T-helper 17 cell (primary cell): ENCODE measurements at places on chromosomes 16 and 17.

- DNase-seq: peak; percentile 19
Observed at GRCh38 chr16:84765616-84766580, 53.9 kb upstream of the CRISPLD2 start.

DNA sequence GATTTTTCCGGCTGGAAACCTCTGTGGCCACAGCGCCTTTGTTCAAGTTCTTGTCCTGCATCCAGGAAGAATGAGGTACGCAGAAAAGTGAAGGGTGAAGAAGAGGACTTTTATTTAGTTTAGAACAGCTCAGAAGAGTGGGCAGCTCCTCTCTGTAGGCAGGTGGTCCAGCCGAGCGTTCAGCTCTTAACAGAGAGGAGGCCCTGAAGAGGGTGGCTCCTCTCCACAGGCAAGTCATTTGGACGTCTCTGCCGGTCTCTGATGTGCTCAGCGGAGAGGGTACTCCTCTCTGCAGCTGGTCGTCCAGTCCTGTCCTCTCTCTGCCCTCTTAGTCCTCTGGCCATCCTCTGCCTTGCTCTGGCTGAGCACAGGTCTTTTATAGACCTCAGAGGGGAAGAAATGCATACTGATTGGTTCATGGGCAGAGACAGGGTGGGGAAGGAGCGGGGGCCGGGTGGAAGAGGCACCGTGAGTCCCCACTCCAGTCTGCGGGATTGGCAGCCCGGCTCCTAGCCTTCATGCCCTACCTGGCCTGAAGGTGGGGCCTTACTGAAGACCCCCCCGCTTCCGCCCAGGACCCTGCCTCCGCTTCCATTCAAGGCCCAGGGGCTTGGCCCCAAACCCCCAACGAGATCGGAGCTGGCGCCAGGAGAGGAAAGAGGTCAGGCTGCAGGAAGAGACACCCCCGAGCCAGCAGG, 70.0 kb upstream of the NKD1 start:
- no peak for DNase-seq

DNA sequence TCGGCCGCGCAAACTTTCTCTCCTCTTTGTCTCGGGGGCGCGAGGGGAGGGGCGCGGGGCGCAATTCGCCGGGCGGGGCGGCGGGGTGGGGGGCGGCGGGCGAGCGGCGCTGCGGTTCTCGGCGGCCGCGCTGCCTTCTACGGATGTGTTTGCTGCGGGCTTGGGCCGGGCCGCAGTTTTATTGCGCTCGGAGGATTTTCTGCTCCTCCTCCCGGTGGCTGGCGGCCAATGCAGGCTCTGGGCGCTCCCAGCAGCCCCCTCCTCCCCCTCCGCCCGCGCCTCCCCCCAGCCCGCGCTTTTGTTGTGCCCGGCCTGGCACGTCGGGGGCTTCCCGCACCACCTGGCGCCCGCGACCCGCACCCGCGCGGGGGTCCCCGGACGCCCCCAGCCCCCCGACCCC, at the start of gene TIMP2:
Gene TIMP2, minus strand, starts transcription at position 154 of the 400 bp plus-strand sequence. CDS start 299 bp downstream, outside the sequence.
- DNase-seq: peak; percentile 55

DNA sequence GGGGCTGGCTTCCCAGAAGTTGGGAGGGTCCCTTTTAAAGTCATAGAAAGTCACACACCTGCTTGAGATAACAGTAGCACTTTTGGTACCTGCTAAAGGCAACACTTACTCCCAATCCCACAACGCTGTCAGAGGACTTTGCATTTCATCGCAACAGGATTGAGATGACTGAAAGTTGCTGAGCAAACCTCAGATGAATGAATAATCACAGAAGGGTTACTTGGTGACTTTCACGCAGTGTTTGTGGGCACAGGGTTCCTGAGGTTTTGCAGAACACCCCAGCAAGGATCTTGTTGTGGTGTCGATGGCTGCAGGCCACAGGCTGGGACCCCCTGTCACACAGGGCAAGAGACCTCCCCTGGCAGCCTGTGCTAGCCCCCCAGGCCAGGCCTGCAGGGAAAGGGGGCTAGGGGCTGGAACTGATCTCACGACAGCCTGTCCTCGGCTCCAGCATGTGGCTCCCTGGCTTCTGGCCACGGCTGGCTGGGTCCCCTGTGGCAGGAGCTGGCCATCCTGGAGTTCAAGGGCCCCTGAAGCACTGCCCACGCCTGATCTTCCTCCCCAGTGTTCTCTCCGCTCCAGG, 79.4 kb upstream of the CBX4 start:
- no peak for DNase-seq

- no peak for DNase-seq
Observed at GRCh38 chr16:10852948-10853347, 24.1 kb upstream of the CIITA start.

DNA sequence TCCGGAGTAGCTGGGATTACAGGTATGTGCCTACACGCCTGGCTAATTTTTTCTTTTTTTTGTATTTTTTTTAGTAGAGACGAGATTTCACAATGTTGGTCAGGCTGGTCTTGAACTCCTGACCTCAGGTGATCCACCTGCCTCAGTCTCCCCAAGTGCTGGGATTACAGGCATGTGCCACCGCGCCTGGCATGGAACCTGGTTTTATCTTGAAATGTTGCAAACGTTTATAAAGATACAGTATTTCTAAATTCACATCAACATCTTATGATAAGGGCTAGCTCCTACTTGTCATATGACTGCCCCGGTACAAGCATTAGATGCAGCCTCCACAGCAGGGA, 1.5 kb upstream of the IST1 start:
- no peak for DNase-seq

DNA sequence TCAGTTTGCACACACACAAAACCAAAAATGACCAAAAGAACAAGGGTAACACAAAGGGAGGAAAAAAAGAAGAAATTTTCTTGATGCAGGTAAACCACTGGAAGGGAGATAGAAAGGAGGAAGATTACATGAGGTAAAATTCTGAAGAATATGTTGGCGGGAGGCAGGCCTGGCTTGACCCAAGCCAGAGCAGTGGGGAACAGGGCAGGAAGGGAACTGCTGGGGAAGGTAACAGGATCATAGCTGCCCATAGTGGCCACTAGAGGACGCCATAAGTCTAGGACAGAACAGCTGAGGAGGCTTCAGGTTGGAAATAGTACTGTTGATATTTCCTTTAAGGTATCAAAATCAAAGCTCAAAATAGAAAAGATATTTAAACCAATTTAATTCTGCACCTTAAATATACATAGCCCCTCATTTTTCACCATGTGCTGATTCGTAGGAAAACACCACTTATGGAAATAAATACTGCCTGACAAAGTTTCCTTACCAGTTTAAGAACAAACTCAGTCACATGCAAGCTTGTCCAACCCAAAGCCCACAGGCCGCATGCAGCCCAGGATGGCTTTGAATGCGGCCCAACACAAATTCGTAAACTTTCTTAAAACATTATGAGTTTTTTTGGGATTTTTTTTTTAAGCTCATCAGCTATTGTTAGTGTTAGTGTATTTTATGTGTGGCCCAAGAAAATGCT, 15.5 kb downstream of the VPS35 start:
- peak; percentile 21 for DNase-seq

DNA sequence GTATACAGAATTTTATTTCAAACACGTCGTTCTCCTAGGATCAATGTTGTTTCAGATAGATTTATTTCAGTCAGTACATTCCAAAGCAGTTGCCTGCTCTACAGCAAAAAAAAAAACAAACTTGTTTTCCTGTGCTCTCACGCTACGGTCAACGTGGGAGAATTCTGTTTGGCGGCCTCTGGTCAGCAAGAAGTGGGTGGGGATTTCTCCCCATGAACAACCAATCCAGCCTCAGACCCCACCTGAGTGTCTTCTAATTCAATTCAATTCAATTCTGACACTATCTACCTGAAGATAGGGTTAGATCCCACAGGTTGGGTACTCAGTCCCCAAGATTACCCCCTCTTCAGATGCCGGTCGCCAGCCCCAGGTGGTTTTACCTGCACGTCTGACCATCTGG, 22.1 kb downstream of the C17orf58 start:
- no peak for DNase-seq

DNA sequence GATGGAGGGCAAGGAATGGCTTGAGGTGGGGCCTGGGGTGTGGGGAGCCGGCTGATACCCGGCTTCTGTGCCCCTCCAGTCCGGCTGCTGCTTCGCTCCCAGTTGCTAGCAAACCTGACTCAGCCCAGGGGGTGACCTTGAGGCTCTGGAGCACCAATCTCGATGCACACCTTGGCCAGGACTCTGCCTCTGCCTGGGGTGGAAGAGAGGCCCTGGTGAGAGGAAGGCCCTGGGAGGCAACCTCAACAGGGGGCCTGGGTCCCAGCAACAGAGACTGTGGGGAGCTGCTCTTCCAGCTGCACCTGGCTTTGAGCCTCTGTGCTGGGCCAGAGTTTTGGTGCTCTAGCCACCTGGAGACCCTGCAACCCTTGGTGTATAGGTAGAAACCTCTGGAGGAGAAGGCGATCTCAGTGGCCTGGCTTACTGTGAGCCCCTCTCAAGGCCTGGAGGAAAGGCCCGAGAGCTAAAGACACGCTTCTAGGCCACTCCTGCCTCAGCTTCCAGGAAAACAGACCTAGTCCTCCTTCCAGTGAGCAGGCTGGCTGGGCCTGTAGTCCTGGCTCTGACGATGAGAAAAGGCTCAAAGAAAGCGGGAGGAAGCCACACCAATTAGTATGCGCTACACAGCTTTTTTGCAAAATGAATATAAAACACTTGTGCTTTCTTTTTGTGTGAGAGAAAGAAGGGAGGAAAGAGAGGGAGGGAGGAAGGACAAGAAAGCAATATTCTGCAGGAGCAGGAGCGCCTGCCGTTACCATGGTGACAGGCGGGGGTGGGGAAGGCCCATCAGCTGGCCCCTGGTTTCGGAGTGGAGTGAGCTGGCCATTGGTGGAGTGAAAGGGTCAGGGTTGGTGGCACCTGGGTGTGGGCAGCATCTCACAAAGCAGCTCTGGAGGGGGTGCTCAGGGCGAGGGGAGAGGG, 51.0 kb downstream of the VAC14 start:
- DNase-seq: no peak

- peak; percentile 20 for DNase-seq
Observed at GRCh38 chr17:43020789-43021740, 1.1 kb downstream of the VAT1 start.

DNA sequence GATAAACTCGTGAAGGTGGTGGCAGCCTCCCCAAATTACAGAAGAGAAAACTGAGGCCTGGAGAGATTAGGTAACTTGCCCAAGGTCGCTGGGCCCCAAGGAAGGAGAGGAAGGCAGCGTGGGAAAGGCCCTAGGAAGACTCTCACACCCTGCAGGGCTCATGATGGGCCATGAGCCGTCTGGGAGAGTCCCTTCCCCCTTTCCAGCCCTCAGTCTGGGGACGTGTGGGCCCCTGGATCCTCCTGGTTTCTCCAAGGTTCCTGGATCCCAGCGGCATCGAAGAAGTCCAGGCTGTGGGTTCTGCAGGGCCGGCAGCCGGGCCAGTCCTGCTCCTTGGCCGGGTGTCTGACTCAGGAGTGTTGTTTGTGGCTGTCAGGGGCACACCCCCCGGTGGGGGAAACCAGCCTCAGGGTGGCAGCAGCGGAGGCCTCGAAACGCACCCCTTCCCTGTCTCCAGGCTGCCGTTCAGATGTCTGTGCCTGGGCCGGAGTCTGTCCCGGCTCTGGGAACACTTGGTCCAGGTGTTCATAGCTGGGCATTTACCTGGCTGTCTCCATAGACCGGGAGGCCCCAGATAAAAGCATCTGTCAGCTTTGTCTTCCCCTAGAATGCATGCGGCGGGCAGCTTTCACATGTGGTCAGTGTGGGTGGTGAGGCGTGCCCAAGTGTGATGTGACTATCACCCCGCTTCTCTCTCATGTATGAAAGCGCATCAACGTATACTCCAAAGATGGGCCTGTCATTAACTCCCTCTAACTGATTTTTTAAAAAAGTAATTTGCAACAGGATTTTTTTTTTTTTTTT, 3.7 kb upstream of the RAP1GAP2 start:
- DNase-seq: no peak

GRCh38 chr16:80447241-80447640, 93.6 kb upstream of the DYNLRB2 start:
- DNase-seq: no peak

GRCh38 chr16:8346294-8346693, 244.0 kb downstream of the TMEM114 start:
- DNase-seq: no peak

DNA sequence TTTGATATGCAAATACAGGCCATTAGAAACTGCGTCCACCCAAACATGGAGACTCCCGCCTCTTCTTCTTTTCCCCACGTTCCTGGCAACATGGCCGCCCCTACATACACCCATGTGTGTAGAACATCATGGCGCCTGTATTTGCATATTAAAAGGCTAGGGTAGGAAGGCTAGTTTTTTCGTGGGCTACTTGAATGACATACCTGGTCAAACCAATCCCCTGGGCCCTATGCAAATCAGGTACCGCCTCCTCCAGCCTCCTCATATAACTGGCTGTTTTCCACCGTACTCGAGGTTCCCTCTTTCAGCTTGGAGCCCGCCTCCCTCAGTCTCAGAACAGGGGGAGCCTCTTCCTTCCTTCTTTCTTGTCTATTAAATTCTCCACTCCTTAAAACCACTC, 840 bp upstream of the CD300LB start:
- no peak for DNase-seq
